ENCODE measurements at places on chromosomes 3 and 15.

- no peak for DNase-seq
Observed at GRCh38 chr15:55909036-55909811, 84.2 kb downstream of the NEDD4 start.

GRCh38 chr15:54608876-54609835, 587.6 kb downstream of the RSL24D1 start:
- DNase-seq: no peak

DNA sequence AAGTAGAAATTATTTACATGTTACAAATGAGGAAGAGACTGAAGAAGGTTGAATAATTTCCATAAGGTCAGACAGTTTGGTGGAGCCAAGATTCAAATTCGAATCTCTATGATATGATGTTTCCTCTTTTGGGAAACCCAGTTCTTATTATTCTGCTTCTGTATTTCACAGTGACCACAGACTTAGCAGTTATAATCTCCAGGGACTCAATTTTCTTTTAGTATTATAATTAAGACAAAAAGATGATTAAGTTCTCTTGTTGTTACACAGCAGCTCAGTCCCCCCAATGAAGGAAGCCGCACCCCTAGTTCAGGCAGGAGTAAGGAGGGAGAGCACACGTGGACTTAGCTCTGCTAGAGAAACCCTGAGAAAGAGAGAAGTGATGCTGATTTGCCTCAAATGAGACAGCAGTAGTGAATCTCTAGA, 130.6 kb downstream of the CCNL1 start:
- DNase-seq: no peak

DNA sequence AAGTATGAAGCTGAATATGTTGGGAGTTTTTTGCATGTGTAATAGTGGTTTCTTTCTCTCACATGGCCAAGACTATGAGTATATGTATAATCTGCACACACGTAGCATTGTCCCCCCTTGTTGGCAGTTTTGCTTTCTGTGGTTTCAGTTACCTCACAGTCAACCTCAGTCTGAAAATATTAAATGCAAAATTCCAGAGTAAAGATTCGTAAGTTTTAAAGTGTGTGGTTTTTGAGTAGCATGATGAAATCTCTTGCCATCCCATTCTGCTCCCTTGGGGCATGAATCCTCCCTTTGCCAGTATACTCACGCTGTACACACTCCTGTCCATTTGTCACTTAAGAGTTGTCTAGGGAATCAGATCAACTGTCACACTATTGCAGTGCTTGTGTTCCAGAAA, 742.0 kb upstream of the CCDC54 start:
- DNase-seq: no peak

DNA sequence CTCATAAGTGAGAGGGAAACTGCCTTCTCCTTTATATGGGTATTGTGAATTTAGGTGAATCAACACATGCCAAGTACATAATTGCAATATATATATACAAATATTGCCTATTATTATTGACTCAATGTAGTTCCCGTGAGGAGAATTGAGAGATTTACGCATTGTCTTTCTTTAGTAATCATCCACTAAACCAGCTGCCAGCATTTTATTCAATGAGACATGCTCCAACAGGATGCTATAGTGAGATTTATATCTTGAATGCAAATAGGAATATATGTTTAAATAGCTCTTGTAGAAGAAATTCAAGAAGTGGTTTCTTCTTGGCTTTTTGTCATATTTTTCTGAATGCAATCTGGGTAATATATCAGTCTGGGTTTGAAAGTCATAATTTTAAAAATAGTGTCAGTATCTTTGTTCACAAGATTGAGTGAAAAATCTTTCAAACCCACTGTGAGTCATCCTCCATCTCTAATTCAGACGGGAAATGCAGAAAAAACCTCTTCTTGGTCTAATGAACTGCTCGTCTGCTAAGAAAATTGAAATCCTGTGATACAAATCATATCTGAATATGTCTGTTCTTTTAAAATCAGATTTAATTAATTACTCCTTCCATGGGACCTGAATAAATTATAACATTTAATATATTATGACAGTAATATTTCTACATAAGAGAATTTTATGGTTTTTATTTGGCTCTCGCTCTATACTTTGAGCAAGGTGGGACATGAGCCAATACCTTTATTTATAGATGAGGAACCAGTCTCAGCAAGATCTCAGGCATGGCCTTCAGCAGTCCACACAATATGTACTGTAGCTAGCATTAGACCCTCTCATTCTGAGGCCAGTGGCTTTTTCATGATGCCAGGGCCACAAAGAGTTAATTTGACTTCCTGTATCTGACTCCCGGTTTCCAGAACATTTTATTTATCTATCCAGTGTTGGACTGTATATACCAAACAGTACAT, 516.0 kb downstream of the GABRG3 start:
- no peak for DNase-seq

DNA sequence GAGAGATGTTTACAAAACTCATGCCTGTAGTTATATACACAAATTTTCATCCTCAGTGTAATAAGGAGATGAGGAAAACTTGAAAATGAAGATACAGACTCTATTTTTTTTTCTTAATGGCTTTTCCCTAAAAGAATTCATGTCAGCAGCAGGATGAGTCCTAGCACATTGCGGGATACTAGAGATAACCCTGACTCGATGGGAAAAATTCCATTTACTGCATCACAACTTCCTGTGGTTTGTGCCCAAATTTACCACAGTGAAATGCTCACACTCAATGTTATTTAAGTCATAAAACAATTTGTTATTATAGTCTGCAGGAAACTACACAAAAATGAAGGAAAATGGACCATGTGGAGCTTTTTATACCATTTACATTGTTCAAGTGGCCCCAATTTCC, 581.9 kb upstream of the ZNF717 start:
- no peak for DNase-seq

- DNase-seq: no peak
Observed at GRCh38 chr3:135982404-135982761, 16.9 kb downstream of the PPP2R3A start.

DNA sequence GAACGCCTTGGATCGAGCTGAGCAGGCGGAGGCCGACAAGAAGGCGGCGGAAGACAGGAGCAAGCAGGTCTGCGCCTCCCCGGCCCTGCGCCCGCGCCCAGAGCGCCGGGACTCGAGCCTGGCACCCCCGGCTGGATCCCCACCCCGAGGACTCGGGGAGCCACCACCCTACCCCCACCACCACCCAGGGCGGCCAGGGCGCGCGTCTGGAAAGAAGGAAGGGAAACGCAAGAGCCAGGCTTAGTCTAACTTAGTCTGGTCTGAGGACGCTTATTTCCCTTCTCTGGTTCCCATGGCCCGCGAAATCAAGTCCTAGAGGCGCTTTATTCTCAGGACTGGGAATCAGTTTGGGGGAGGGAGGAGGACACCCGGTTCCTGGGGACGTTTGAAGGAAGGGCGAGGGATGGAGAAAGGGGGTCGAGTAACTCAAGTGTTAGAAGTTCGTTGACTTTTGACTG, 359 bp downstream of the TPM1 start:
- DNase-seq: no peak

- no peak for DNase-seq
Observed at GRCh38 chr3:5026046-5026362, 46.8 kb downstream of the BHLHE40 start.

- DNase-seq: no peak
Observed at GRCh38 chr3:25804676-25805075, 14.8 kb downstream of the OXSM start.

Data from stimulated activated CD8-positive, alpha-beta memory T cell treated with anti-CD3 and anti-CD28 coated beads, Interleukin-2, amount 100 ng/mL, for 48 hours (primary cell).